Renal cortex interstitium (tissue), 15 donors: ENCODE measurements at places on chromosomes 1 and 21.

- DNase-seq: no peak
These were observed 3.9 kb downstream of the OVAAL start for GRCh38 chr1:180562640-180563025.

DNA sequence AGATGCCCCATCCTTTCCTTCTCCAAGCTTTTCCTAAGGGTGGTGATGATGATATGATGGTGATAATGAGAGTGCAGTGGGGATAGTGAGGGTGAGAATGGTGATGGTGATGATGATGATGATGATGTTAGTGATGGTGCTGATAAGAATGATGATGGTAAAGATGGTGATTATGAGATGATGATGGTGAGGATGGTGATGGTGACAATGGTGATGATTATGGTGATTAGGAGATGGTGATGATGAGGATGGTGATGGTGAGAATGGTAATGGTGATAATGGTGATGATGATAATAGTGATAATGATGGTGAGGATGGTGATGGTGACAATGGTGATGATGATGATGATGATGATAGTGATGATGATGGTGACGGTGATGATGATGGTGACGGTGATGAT, 4.0 kb downstream of the BSND start:
- no peak for DNase-seq

DNA sequence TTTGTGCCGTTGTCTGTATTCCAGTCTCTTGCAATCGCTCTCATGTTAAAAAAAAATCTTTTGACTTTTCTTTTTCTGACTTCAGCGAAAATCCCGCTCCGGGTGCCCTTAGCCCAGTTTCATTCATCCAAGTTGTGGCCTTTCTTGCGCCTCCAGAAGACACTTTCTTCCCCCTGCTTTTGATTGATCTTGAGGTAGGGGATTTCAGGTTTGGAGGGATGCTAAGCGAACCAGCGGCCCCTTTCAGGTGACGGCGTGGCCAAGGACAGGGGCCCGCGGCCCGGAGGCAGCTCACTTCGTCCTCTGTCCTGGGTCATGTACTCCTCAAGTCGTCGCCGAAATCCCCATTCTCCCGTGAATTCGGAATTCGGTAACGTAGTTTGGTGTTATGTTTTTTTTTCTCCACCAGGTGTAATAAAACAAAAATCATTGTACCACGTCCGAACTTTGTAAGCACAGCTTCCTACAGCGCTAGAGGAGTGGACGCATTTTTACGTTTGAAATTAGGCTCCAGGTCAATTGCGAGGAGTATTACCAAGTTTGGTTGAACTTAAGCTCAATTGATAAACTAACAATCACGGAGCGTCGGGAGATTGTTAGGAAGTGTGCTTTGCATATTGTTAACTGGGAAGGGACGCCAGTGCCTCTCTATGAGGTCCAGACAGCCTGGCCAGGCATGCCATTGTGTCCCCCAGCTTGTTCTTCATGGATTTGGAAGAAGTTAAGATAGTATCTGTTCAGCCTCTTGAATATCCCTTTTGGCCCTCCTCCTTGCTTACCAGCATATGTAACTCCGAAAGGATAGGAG, 1.1 kb downstream of the MRPS6 start:
- DNase-seq: no peak

DNA sequence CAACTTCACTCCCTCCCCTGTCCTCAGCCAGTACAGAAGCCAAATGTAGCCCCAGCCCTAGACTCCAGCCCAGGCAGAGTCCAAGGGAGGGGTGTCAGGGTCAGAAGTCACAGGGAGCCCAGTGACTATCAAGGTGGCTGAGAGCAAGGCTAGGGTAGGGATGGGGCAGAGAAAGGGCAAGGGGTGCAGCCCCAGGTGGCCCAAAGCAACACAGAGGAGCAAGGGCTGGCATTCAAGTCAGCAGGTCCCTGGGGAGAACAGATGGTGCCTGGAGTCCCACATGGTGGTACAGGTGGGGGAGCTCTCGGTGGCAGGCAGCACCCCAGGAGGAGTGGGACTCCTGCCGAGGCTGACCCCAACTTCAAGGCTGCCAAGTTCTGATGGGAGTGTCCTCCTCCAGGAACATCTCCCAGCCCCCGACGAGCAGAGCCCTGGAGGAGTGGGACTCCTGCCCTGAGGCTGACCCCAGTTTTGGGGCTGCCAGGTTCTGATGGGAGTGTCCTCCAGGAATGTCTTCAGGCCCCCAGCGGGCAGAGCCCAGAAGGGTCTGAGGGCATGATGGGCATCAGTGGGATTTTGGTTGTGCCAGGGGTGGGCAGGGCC, 3.7 kb upstream of the DVL1 start:
- DNase-seq: no peak

GRCh38 chr1:179767177-179767581, 24.1 kb downstream of the FAM163A start:
- DNase-seq: no peak

GRCh38 chr21:46416551-46416950, 42.1 kb upstream of the DIP2A start:
- DNase-seq: no peak
